ENCODE measurements at places on chromosomes 12 and 14.
A peak's percentile ranks its signal among the peaks of the same experiment; 100 is the strongest.

GRCh38 chr12:59839514-59839913, 243.7 kb downstream of the SLC16A7 start:
- ATAC-seq = peak; percentile 78

DNA sequence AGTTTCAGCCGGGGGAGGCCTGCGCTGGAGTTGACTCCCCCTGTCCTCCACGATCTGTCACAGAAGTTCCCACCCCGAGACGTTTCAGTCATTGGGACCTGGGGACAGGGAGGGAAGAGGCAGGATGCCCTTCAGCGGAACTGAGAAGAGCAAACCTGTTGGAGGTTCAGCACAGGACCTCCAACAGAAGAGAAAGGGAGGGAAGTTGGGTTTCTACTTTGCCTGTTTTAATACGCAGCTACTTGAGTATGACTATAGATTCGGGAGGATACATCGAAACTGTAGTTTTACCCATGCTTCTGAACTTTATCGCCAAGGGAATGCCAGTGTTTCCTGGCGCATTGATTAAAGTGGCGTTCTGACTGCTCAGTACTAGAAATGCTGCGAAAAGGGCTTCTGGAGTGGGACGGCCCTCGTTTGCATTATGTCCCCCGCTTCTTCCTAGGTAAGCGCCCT, 2.3 kb upstream of the DUSP6 start:
- no peak for ATAC-seq

DNA sequence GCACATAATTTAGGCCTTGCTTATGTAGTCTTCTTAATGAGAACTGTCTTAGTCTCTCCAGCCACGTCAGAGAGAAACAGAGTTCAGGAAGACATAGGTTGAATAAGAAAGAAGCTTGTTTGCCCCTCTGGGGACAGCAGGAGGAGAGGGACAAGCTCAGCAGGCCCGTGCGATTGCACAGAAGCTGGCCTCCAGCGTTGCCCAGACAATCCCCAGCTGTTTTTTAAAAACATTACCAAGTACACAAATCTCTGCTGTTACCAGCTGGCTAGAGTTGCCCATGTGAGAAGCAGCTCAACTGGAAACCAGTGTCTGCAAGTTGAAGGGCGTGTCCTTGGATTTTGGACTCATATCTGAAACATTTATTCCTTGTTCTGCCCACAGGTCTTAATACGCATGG, 232.6 kb downstream of the EFCAB11 start:
- peak; percentile 41 for ATAC-seq

GRCh38 chr12:115767916-115768315, 509.6 kb downstream of the MED13L start:
- ATAC-seq = no peak

GRCh38 chr14:30991408-30991807, 34.0 kb upstream of the AP4S1 start:
- no peak for ATAC-seq

DNA sequence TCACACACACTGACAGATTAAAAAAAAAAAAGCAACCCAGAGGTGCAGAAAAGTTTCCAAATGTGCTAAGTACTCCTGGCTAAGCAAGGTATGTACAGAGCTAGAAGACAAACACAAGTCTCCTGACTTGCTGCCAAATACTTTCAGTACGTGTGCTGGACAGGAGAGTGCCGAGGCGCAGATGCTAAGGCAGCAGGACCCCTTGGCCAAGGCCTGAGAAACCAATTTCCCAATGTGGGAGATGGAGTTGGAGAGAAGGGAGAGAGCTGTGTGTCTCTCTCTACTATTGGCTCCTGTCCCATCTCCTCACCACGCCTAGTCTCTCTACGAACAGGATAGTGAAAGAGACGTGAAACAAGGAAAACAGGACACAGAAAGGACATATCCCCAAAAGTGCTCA, 5.3 kb downstream of the SPRYD3 start:
- no peak for ATAC-seq

DNA sequence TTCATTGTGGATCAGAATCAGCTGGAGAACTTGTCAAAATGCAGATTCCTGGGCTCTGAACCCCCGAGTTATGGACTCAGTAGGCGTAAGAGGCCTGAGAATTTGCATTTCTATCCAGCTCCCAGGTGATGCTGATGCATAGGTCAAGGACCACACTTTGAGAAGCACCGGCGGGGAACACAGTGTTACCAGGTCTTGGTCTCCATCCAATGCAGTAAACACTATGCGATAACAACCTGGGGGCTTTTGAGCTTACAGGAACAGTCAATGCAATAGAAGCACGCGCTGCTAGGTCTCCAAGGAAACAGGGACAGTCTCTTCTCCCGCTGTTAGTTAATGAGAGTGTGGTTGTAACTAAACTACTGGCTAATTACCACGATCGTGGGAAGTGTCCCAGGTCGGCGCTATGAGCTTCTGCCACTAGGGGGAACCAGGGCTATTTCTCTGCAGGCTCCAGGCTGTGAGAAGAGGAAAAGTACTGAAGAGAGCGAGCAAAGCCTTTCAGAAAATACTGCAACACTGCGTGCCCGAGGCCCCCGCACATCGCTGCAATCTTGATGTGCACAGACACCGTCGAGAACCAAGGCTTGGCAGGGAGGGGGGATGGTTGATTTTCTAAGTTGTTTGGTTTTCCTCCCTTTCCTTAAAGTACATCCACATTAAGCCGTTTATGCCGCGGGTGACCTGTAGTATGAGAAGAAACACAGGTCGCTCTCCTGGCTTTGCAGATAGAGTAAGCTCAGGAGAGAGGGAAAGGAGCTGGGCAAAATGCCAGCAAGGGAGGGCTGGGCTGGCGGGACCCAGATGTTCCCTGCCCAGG, 52.0 kb upstream of the KCNA1 start:
- peak; percentile 84 for ATAC-seq

- ATAC-seq = no peak
Observed at GRCh38 chr14:74569387-74569786, 42.6 kb downstream of the LTBP2 start.

GRCh38 chr14:102866982-102867761, 55.3 kb upstream of the AMN start:
- no peak for ATAC-seq

Measured in motor neuron (in vitro differentiated cells).